ENCODE measurements at places on chromosomes 3 and 15. TPM values are rescaled to one million over a fixed set of nuclear protein-coding genes. Genes with fewer than 3 reads are reported as not detected.
A peak's percentile ranks its signal among the peaks of the same experiment; 100 is the strongest.

DNA sequence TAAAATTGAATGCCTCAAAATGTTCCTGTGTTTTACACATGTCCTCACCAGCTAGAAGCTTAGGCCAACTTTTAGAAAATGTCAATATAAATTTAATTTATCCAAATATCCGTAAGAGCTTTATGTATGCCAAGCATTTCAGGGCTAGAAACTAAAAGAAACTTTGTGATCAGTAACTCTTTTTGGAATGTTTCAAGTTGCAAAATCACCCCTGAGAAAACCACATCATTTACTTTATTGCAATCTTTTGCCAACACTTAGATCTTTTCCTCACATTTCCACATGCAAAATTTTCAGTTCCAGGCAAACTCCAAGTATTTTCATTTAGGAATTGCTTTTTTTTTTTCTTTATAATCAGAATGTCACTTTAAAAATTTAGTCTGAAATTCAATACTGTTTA, 20.1 kb upstream of the IGF1R start:
- no peaks in the 10 kb centered on the region for H3K4me1 ChIP-seq
- H3K36me3 ChIP-seq: no peaks in the 10 kb centered on the region
- H3K27me3 ChIP-seq: no peaks in the 10 kb centered on the region
- no peak overlapping the region for H3K4me3 ChIP-seq

DNA sequence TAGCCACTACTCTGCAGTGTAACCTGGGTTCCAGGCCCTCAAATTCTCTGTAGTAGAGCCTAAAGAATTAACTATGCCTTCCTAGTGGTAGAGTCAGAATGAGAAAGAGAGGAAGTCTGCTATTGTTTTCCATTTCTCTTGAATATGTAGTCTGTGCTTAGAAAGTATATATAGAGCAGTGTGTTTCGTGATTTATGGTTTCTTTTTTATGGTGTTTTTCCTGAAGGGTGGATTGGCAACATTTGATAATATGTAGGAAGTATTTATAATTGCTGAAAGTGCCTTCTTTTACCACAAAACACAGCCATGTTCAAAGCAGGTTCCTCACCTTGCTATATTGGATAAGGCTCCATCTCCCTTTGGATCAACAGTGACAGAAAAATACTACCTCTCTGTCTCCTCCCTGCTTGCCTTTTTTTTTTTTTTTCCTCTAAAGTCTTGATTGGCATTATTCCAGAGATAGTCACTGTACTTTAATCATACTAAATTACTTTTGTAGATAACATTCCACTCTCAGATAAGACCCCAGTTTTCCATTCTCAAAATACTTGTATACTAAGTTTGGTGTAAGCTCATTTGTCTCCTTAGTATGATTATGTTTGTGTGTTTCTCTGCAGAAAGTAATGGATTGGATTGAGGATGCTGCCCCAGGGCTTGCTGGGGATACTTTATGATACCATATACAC, 47.8 kb downstream of the IQGAP1 start:
- no peaks in the 10 kb centered on the region for H3K27me3 ChIP-seq
- no peaks in the 10 kb centered on the region for H3K36me3 ChIP-seq
- peaks cover 5% of the 10 kb centered on the region for H3K4me1 ChIP-seq

- H3K4me3 ChIP-seq: no peak overlapping the region
- no peaks in the 10 kb centered on the region for H3K27me3 ChIP-seq
- no peak for DNase-seq
- no peaks in the 10 kb centered on the region for H3K36me3 ChIP-seq
- no peaks in the 10 kb centered on the region for H3K4me1 ChIP-seq
These were observed 6.8 kb downstream of the UBE2E2 start for GRCh38 chr3:23209747-23210487.

DNA sequence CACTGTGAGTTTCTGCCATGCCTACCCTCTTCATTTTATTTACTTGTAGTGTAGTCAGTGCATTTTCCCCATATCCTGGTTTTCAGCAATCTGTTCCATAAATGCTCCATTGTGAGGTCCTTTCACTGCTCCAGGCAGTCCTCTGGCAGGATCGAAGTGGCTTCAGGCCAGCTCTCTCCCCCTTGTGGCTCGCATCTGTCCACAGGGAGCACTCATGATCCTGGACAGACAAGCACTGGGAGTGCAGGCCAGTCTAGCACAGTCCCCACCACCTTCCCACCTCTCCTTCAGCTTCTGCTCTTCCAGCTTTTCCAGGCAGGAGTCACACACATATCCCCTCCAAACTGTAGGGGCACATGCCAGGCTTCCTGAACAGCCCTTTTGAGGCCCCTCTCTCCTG, 173.6 kb downstream of the PPM1L start:
- H3K36me3 ChIP-seq: no peaks in the 10 kb centered on the region
- no peak overlapping the region for H3K4me3 ChIP-seq
- no peak for DNase-seq
- H3K27me3 ChIP-seq: no peaks in the 10 kb centered on the region
- no peaks in the 10 kb centered on the region for H3K4me1 ChIP-seq

- H3K27ac ChIP-seq: no peak overlapping the region
- no peaks in the 10 kb centered on the region for H3K4me1 ChIP-seq
- no peak for DNase-seq
These were observed 755.5 kb downstream of the GBE1 start for GRCh38 chr3:81005992-81006391.

DNA sequence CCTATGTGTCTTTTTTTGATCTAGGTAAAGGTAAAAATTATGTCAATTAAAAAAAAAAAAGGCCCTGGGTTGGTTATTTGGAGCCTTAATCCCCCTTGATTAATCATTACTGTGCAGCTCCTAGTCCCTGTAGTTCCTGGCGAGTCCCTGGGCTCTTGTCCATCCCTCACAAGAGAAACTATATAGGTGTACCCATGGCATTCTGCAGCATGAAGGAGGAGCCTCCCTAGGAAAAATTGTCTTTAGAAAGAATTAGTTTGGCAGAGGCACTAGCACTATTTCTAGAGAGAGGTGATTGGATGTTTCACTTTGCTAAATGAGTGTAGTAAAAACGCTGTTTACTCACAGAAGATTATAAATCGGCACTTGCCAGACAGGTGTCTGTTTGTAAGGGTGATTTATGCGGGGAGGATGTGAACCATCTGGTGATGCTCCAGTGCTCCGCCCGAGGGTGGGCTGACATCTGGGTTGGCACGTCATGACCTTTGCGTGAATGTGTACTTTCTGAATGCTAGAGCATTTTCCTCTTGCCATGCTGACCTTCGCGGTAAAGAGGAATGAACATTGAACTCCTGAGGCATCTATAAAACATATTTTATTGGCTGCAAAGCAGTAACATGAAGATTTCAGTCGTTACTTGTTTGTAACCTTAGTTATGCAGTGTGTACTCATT, 12.6 kb downstream of the PLCL2 start:
- no peak for DNase-seq
- H3K4me1 ChIP-seq: peaks cover 1% of the 10 kb centered on the region
- H3K27ac ChIP-seq: no peak overlapping the region
- no peaks in the 10 kb centered on the region for H3K27me3 ChIP-seq
- H3K36me3 ChIP-seq: no peaks in the 10 kb centered on the region

- peaks cover 2% of the 10 kb centered on the region for H3K36me3 ChIP-seq
- no peaks in the 10 kb centered on the region for H3K4me1 ChIP-seq
- no peak overlapping the region for H3K27ac ChIP-seq
- DNase-seq: no peak
- no peaks in the 10 kb centered on the region for H3K27me3 ChIP-seq
These were observed 49.7 kb downstream of the LRRN1 start for GRCh38 chr3:3848923-3849275.

DNA sequence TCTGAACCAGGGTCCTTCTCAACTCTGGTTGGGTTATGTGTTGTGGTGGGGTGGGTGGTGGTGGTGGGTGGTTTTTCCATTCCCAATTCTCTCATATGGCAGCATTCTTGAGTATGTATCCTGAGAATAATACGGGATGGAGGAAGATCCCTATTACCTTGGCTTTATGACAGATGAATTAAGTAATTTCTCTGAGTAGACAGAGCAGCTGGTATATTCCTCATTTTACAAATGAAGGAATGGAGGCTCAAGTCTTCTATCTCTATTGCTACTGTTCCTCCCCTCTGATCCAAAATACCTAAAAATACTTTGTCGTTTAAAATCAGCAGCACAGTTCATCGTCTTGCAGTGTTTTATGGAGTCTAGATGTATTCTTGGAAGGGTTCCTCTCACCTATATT, 10.4 kb downstream of the GYG1 start:
- H3K4me1 ChIP-seq: peaks cover 3% of the 10 kb centered on the region
- H3K36me3 ChIP-seq: no peaks in the 10 kb centered on the region
- H3K4me3 ChIP-seq: no peak overlapping the region
- H3K27ac ChIP-seq: no peak overlapping the region
- H3K27me3 ChIP-seq: no peaks in the 10 kb centered on the region

- no peak overlapping the region for H3K4me3 ChIP-seq
- H3K4me1 ChIP-seq: no peaks in the 10 kb centered on the region
- no peaks in the 10 kb centered on the region for H3K27me3 ChIP-seq
- no peaks in the 10 kb centered on the region for H3K36me3 ChIP-seq
- H3K27ac ChIP-seq: no peak overlapping the region
These were observed 3.7 kb upstream of the SOX2 start for GRCh38 chr3:181707980-181708379.

DNA sequence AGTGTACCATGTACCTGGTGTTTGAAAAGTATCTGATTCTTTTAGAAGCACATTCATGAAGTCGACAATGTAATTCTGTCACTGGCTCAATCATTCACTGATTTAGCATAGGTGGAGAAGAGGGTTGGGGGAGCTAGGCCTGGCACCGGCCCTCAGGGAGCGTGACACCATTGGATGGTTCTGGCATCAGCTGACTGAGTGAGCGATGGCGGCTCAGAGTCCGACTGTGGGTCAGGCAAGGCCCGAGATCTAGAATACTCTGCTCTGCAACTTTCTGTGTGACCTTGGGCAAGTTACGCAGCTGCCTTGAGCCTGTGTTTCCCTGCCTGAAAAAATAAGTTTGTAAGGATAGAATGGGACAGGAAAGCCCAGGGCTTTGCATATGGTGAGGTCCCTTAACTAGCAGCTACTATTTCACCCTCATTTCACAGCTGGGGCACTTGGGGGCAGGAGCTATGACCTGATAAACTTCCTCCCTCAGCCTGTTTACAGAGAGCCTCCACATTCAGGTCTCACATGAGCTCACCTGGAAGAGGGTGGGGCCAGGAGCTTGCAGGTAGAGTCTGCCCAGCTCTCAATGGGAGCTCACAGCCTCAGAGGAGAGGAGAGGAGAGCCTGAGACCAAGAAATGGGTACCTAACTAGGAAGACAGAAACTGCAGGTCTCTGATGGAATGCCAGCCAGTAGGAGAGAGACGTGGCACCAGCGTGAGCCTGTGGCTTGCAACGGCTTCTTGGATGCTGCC, 153.7 kb upstream of the TLE3 start:
- H3K4me1 ChIP-seq: no peaks in the 10 kb centered on the region
- no peaks in the 10 kb centered on the region for H3K27me3 ChIP-seq
- no peaks in the 10 kb centered on the region for H3K36me3 ChIP-seq
- DNase-seq: peak; percentile 68
- no peak overlapping the region for H3K27ac ChIP-seq
- H3K4me3 ChIP-seq: no peak overlapping the region

DNA sequence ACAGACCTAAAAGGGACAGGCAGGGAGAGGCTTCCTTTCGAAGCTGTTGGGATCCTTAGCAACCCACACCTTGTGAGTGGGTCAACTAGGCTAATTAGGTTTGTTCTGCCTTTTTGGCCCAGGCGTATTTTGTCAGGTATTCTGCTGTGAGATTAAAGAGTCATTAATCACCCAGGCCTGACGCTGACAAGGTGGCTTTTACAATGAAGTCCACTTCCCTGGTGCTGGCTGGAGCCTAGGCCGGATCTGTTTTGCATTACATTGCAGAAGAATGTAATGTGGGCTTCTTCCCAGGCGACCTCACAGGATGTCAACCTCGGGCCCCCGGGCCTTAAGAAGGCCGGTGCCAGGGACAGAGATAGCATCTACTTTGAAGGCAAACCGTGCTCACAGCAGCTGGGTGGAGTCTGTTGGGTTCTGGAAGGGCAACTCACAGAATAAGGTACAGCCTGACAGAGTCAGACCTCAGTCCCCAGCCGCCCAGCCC, 76.9 kb downstream of the HES1 start:
- H3K27ac ChIP-seq: no peak overlapping the region
- DNase-seq: no peak
- no peaks in the 10 kb centered on the region for H3K27me3 ChIP-seq
- H3K4me3 ChIP-seq: no peak overlapping the region
- H3K36me3 ChIP-seq: no peaks in the 10 kb centered on the region

DNA sequence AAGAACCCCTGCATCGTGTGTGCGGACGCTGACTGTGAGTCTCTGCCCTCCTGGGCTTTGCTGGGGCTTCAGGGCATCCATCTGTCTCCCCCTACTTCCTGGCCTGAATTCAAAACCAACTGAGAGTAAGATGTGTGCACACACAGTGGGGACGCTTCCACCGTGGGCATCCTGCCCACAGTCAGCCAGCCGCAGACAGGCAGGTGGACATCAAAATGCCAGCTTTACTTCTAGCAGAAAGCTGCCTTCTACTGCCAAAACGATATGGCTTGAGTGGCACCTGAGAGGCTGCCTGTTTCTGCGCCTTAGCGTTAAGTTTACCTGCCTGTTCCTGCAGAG, 18.5 kb downstream of the ALDH1A3 start:
- no peak for DNase-seq
- no peaks in the 10 kb centered on the region for H3K36me3 ChIP-seq
- H3K27ac ChIP-seq: no peak overlapping the region
- H3K4me3 ChIP-seq: no peak overlapping the region

- DNase-seq: no peak
- H3K4me3 ChIP-seq: no peak overlapping the region
- H3K27me3 ChIP-seq: no peaks in the 10 kb centered on the region
- H3K4me1 ChIP-seq: no peaks in the 10 kb centered on the region
- no peak overlapping the region for H3K27ac ChIP-seq
These were observed 55.5 kb upstream of the ATP11B start for GRCh38 chr3:182737825-182738224.

DNA sequence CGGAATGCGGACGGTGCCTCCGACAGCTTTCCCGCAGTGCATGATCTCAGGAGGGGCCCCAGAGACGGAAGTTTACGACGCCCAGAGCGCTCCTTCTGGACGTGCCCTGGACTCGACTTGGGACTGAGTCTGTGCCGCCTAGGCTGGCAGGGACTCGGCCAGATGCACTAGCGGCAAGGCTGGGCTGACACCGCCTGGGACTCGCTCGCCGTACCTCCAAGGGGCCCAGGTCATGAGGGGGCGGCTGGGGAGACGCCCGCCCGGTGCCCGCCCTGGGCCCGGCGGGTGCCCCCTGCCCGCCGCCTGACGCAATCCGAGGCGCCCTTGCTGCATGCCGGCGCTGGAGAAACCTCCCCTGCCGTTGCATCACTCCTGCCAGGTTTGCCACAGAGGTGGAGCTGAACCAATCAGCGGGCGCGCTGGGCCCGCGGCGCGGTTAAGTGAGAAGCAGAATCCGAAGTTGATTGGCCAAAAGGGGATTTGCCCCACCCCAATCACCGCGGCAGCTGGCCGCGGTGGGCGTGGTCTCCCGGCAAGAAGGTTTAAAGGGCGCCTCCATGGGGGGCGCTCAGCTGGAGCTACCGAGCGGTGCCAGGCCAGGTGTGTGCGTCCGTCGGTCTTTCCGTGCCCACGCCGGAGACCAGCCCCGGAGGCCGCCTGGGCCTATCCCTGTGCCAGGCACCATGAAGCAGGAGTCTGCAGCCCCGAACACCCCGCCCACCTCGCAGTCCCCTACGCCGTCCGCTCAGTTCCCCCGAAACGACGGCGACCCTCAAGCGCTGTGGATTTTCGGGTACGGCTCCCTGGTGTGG, at the start of gene CHAC1:
TSS of gene CHAC1 (plus strand) at position 571 of the 812 bp plus-strand sequence. CDS start at position 684, 113 bp downstream.
- H3K4me3 ChIP-seq: peak within 1 kb of the TSS; percentile 38
- no peaks in the 10 kb centered on the region for H3K27me3 ChIP-seq
- H3K4me1 ChIP-seq: peaks cover 4% of the 10 kb centered on the region
- no peaks in the 10 kb centered on the region for H3K36me3 ChIP-seq
- DNase-seq: peak; percentile 97
- no peak within 1 kb of the TSS for H3K27ac ChIP-seq

The NMB gene
- 12.5 TPM for total RNA-seq

The MFN1 gene
- total RNA-seq: 56.1 TPM

The TMC3 gene
- total RNA-seq: 0.81 TPM

The KBTBD13 gene
- total RNA-seq: 1.5 TPM

The MRAS gene
- 68.1 TPM for total RNA-seq

The SEMA3G gene
- total RNA-seq: 23.8 TPM

The GRAMD1C gene
- 2.4 TPM for total RNA-seq
